ENCODE measurements at places on chromosomes 11 and 22.

GRCh38 chr22:37742376-37743171 lies 45.7 kb downstream of the TRIOBP start:
- DNase-seq: no peak

DNA sequence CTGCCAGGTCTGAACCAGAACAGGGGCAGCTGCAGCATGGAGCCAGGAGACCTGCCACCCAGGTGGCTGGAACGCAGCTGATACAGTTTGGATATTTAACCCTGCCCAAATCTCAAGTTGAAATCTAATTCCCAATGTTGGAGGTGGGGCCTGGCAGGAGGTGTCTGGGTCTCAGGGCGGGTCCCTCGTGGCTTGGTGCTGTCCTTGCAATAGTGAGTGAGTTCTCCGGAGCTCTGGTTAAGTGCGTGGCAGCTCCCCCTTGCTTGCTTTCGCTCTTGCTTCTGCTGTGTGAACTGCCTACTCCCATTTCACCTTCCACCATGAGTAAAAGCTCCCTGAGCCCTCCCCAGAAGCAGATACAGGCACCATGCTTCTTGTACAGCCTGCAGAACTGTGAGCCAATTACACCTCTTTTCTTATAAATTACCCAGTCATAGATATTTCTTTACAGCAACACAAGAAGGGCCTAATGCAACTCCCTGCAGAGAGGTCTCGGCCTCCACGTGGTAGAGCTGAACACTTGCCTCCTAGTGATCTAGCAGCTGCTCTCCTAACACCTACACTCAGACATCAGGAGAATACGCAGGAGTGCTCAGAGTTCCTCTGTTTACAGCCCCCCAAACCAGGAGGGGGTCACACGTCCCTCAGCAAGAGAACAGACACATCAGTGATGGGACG lies 203.7 kb downstream of the CTTN start:
- no peak for DNase-seq

- no peak for DNase-seq
Measured at GRCh38 chr22:34102633-34103032, 182.4 kb upstream of the LARGE1 start.

DNA sequence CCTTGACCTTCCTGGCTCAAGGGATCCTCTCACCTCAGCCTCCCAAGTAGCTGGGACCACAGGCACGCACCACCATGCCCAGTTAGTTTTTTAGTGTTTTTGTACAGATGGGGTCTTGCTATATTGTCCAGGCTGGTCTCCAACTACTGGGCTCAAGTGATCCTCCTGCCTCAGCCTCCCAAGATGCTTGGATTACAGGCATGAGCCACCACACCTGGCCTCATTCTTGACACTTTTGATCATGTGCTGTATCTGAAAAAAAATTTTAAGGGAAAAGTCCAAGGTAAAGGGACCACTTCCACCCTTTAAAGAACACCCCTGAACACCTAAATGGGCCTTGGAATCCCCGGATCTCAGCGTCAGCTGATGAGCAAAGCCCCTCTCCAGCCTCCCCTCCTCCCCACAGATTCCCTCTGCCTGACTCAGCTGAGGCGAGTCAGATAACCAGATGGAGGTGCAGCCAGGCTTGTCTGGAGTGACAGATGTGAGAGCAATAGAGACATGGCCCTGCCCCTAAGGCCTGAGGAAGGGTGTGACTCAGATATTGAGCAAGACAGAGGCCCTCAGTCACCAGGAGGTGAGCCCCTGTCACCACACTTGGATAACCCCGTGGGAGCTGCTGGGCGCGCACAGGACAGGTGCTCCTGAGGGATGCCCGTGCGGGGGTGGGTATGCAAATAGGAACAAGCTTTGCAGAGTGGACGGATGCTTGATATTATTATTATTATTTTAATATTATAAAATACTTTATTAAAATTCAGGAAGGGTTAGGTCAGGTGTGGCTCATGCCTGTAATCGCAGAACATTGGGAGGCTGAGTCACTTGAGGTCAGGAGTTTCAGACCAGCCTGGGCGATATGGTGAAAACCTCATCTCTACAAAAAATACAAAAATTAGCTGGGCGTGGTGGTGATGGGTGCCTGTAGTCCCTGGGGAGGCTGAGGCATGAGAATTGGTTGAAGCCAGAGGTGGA lies 5.0 kb upstream of the CCDC88B start:
- no peak for DNase-seq

DNA sequence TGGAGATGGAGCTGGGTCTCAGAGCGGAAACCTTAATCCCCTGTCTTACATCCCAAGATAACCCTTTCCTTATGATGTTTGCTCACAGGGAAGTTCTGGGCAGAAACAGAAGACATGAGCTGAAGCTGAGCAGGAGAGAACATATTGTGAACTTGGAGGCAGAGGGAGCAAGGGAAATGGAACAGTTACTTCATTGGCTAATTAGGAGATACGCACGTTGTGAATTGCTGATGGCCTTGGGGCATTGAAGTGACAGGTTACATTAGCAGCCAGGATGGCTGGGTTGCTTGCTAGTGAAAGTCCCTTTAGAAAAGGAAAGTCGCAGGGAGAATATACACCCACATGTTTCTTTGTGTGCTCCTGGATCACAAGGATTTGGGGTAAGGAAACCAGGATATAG lies 48.7 kb downstream of the TENM4 start:
- no peak for DNase-seq

- DNase-seq: no peak
Measured at GRCh38 chr11:76859708-76860227, 950 bp upstream of the ACER3 start.

- DNase-seq: no peak
Measured at GRCh38 chr22:25105817-25106650, 93.6 kb upstream of the CRYBB3 start.

GRCh38 chr11:108929241-108929640 lies 264.4 kb downstream of the DDX10 start:
- DNase-seq: no peak

GRCh38 chr11:35305670-35306382 lies 113.5 kb downstream of the SLC1A2 start:
- peak; percentile 10 for DNase-seq

DNA sequence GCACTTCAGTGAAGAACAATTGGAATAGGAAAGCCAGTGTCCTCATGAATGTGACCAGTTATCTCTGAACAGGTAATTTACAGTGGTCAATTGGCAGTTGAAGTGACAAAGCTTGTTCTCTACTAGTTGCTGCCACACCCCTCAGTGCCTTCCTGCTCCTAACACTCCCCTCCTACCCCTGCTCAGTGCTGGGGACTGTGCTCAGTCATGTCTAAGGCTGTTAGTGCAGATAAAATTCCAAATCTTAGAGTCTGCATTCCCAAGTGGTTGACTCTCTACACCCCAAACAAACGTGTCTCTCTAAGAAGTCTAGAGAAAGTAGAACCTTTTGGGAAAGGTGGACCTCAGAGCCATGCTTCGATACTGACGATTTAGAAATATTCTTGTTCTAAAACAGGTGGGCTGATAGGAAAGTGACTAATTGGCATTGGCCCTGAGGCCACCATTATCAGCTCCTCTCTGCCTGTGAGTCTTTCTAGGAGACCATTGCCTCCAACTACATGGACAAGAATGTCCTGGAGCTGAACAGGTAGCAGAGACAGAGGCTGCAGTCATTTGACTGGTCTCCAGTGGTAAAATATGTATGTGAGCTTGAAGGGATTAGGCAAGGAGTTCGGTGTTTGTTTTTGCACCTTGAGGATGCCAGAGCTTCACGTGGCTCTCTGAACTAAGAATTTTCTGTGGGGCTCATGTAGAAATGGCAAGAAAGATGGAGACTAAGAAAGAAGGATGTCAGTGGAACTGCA lies 22.1 kb upstream of the NNMT start:
- DNase-seq: no peak

DNA sequence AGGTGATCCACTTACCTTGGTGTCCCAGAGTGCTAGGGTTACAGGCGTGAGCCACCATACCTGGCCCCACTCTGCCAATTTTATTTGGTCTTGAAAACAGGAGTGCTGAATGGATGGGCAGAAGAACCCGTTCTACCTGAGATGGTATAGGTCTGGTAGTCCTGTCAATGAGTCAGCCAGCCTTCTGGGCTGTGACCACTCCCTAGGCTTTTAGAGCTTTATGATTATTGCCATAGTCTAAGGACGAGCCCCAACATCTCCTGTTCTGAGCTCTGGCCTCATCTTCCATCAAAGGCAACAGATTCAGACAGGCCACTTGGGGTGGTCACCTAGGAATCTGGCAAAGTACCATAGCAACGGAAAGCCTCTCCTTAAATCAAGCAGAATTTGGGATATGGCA lies 11.5 kb downstream of the ZDHHC5 start:
- DNase-seq: no peak

GRCh38 chr11:111966678-111967077 lies 29.5 kb downstream of the DIXDC1 start:
- no peak for DNase-seq

GRCh38 chr11:32722255-32722654 lies 72.2 kb downstream of the CCDC73 start:
- no peak for DNase-seq

DNA sequence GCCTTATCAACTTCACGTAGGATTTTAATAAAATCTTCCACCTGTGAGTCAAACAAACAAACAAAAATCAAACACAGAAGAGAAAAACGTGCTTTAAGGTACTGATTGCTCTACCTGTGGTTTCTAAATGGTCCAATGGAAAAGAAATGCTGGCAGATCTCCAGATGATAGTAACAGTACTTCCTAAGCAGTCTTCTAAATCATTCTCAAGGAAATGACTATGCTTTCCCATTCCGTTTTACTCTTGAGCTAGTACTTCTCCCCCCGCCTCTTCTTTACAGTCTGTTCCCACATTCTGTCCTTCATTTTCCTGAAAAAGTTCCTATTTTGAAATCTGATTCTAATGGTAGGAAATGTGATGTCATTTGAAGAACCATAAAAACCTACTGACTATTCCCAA lies 25.4 kb downstream of the SAAL1 start:
- DNase-seq: no peak

DNA sequence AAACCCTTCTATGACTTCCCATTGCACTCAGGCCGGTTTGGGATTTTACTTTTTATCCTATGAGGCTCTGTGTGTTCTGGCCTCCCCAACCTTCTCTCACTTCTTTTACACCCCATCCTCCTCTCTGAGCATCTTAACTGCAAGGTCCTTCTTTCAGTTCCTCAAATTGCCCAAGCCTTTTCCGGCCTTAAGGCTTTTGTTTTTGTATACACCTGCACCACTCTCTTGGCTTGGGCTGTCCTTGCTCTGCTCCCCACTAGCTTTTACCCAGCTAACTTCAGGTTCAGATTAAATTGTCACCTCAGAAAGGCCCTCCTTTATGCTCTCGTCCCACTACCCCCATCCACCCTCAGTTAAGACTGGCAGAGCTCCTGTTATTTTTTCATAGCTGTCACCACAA lies 55.5 kb downstream of the FAM83F start:
- DNase-seq: no peak

DNA sequence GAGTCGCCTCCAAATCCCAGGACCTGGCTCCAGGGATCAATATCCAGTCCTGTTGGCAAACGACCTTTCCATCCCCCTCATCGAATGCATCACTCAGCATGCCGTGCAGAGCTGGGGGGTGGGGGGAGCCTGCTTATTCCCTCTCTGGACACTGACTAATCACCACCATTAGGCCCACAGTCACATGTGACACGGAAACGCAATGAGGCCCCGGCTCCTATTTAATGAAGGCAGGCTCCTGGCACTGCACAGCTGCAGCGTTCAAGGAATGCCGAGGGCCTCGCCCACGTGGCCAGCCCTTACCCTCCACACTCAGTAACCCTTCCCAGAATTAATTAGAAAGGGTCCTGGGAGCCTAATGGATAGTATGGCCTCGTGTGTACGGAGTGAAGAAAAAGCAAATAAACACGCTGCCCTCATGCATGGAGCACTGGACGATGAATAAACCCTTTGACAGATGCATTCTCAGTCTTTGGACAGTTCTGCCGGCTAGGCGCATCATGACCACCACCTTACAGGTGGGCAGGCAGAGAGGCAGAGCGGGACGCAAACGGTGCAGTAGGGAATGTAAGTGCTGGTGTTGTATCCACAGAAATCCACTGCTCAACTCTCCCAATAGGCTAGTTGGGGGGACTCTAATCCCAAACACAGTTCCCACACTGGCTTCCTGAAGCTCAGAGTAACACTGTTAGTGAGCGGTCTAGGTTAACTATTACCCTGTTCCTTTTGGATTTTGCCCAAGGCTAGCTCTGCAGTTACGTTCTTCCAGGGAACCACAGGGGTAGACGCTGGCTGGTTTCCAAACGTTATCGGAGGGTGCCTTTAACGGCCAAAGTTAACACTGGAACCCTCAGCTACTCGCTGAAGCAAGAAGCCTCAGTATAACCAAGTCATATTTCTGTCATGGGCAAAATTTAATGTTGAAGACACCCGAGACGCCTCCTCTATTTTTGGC lies 490.1 kb downstream of the OPCML start:
- no peak for DNase-seq

- no peak for DNase-seq
Measured at GRCh38 chr11:33005175-33005574, 10.5 kb upstream of the DEPDC7 start.

DNA sequence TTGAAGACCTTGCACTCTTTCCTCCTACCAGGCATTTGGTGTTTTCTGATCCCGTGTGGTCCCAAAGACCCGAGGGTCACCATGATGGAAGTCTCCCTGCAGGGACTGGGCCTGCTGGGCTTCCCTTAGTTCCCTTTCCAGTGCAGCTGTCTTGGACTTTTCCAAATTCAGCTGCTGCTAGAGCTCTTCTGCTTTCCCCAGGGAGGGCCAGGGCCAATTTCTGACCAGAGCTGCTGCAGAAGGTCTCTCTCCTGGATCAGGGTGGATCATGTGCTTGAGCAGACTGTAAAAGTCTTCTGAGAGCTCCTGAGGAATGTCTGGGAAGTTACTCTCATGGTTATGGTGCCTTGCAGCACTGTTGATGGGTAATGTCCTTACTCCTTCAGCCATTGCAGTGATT lies 23.2 kb downstream of the LDLRAD3 start:
- no peak for DNase-seq

DNA sequence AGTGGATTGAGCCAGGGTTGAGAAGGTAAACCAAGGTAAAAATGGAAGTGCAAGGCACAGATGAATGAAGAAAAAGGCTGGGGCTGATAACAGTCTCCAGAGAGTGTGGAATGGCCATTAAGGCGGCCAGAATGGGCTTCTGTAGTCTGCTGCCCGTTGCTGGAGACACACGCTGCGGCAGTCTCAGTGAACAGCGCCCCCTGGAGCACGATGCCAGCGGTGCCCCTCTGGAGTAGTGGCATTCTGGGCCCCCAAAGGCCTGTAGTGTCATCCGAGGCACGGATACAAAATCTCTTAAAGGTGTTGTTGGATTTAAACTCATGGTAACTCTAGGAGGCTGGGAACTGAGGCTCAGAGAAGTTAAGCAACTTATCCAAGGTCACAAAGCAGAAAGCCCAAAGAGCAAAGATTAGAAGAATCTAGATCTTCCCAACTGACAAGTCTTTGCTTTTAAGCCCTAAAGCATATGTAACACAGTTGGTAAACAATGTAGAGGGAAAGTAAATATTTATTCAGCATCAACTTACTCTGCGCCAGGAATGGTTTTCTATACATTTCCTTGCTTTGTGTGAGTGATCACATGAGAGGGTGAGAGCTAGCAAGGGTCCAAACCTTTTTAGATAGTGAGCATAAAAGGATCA lies 18.2 kb downstream of the KCNJ1 start:
- peak; percentile 59 for DNase-seq

All from stimulated activated CD4-positive, alpha-beta T cell treated with anti-CD3 and anti-CD28 coated beads, Interleukin-12 subunit alpha, Interleukin-12 subunit beta, amount 100 ng/mL, for 4 hours (primary cell).